Hematopoietic multipotent progenitor cell (in vitro differentiated cells): ENCODE measurements at places on chromosomes 3 and 15. TPM values are rescaled to one million over a fixed set of nuclear protein-coding genes. Genes with fewer than 3 reads are reported as not detected.

Gene KNG1
- total RNA-seq, result not detected

Gene AP3B2
- 0.54 TPM for total RNA-seq

Gene ATP13A4
- 0.27 TPM for total RNA-seq

Gene GPR27
- total RNA-seq, result 15.3 TPM

Gene FETUB
- not detected for total RNA-seq

Gene GP5
- total RNA-seq, result 0.27 TPM

Gene REC114
- not detected for total RNA-seq

DNA sequence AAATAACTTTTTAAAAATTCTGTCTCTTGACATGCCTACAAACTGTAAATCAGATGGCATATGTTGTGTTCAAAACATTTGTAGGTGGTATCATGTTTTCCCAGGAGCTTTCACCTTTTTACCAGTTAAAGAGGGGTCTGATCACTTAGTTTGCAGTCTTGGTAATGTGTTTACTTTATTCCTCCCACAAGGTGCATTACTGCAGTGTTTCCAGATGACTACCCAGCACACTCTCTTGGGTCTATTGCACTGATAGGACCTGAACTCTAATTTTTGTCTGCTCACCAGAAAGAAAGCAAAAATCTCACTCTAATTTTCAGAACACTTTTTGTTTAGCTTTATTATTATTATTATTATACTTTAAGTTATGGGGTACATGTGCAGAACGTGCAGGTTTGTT is 734.1 kb downstream of the GBE1 start:
- no peak for DNase-seq

GRCh38 chr3:4247391-4247790 is 55.8 kb upstream of the SETMAR start:
- no peak for DNase-seq

DNA sequence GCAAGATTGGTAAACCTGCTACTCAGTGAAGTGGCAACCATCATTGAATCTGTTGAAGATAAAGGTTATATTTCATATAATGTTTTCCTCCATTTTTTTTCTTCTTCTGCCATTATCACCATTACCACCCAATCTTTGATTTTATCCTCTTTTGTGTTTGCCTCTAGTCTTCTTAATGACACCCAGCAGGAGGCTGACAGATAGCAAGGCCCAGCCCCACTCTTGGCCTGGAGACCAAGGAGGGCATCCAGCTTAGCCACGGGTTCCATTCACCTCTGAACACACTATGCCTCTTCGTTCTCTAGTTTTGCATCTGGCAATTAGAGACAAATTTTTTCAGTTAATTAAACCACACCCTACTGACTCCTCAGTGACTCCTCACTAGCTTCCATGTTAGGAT is 129.7 kb downstream of the TPRG1 start:
- no peak for DNase-seq

DNA sequence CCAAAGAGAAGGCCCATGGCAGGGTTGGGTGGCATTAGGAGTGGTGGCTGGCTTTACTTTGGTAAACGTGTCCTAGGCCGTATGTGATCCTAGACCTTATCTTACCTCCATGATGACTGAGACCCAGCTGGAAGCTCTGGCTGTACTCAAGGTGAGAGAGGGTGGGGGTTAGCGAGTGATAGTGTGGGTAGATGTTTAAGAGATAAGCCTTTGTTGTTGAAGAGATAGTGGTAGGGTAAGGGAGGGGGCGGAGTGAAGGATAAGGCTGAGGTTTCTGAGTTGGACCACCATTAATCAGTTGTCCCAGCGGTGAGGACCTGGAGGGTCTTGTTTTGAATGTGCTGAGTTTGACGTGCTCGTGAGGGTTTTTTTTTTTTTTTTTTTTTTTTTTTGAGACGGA is 61.5 kb upstream of the ULK4 start:
- DNase-seq, result no peak

GRCh38 chr3:11632564-11632963 is 11.2 kb downstream of the VGLL4 start:
- DNase-seq, result no peak
